ENCODE measurements at places on chromosomes 7 and 10.

DNA sequence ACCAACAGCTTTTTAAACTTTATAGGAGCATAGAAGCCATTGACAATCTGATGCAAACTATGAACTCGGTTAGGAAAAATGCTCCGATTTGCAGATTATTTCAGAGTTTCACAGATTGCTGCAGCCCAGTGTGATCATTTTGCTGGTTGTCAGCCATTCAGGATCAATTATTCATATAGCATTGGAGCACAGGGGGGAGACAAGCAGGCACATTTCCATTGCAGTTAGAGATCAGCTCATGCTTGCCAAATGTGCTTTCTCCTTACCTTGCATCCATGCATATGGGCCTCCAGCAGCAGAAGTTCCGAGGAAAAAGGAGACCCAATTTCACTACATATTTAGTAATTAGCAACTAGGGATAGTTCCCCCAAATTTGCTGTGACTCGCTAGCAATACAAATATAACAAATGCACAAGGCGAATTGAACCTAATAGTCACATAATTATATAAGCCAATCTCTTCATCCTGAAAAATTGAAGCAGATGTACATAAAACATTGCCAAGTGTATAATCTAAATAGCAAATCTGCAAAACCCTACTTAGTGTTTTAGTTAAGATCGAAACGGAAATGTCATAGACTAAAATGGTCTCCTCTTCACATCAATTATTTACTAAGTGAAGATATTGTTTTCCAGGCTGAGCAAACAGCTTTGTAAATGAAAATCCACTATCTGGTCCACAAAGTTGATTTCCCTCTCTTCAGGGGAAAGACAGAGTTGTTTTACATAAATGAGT, 49.5 kb upstream of the RSU1 start:
- DNase-seq, result no peak

- DNase-seq, result no peak
Observed at GRCh38 chr10:8138471-8138870, 84.0 kb downstream of the GATA3 start.

DNA sequence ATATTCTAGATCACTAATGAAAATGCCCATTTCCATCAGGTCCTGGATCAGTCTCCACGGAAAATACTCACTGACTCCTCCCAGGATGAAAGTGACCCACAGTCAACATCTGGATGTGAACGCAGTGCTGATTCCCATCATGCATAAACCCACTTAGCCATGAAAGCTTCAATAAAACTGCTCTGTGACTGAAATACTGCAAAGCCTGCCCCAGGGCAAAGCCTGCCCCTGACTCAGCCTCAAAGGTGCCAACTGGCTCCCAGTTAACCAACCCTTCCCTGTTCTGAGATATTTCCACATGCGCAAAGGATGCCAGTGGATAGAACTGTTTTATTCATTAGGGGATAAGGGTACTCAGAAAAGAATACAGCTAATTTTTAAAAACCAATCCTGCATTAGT, 24.0 kb downstream of the OSBPL3 start:
- DNase-seq, result no peak

DNA sequence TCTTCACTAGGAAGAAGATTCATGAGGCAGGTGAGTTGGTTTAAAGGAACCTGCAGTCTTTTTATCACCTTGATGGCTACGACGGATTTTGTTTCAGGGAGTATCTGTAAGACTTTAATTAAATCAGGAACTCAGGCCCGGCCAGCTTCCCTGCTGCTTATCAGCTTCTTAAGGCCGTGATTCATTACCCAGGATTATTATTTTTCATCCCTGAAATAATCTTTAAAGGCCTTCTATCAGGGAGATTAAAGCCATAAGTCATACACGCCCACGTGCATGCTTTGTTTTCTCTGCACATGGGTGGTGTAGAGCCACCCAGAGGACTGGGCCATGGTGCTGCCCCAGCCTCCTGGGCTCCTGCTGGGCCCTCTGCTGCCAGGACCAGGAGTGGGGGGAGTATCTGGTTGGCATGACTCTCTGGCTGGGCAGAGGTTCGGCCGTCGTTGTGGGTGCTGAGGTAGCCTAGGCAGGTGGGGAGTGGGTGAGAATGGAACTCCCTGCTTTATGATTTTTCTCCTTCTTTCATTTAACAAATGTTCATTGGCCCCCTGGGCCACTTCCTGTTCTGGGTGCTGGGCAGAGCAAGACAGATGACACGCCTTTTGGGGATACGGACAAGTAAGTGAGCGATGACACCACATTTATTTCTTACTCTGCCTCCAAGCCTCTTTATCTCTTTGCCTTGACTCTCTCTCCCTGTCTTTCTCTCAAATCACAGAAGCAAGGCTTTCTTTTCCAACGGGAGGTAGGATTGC, 39.0 kb upstream of the PCBD1 start:
- no peak for DNase-seq

GRCh38 chr10:53980210-53980609, 820.8 kb downstream of the PCDH15 start:
- no peak for DNase-seq

DNA sequence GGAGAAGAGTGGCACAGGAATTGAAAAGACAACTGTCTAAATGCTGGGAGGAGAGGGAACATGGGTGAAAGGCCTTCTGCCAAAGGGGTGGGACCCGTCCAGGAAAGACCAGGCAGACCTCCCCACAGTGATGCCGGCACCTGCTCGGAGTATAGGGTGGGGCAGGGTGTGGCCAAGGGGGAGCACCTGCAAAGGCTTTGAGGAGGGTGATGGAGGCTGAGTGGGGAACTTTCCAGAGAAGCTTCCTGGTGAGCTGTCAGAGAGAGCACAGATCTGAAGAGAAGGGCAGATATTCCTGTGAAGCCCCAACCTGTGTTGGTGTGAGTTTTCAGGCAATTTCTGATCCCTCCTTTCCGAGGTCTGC, 263.4 kb upstream of the GRB10 start:
- no peak for DNase-seq

GRCh38 chr10:30445711-30446110, 11.7 kb downstream of the MAP3K8 start:
- DNase-seq, result peak; percentile 47

DNA sequence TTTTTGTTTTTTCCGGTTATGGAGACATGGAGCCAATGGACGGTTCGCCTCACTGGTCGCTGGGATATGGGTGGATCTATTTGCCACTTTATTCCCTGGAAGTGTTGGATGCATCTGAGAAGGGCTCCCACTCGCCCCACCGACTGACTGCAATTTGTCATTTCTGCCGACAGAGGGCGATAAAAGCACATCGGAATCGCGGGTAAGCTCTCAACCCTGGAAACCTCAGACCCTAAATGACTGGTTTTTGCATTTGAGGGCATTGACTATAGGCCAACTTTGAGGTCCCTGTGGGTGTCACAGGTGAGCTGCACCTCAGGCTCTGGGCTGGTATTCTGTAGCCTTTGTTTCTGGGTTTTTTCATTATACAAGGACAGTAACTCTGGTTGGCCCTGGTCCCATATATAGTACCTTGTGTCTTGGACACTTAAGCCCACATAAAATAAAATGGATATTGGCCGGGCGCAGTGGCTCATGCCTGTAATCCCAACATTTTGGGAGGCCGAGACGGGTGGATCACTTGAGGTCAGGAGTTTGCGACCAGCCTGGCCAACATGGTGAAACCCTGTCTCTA, 11.9 kb upstream of the OPALIN start:
- peak; percentile 70 for DNase-seq

GRCh38 chr10:113958631-113959382, 84.9 kb upstream of the ADRB1 start:
- DNase-seq, result peak; percentile 87

GRCh38 chr10:92080244-92080643, 156.7 kb downstream of the BTAF1 start:
- no peak for DNase-seq

DNA sequence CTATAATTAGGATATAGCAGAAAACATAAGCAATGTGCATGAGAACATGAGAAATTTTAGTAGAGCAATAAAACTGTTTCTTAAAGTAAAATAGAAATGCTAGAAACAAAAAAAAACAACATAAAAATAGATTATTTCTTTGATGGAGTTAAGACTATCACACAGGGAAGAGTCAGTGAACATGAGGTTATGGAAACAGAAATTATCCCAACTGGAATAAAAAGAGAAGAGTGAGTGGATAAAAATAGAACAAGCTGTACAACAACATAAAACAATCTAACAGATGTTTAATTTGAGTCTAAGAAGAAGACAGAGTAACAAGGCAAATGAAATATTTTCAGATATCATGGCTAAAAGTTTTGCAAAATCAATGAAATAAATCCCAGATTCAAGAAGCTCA, 7.5 kb upstream of the OR6B1 start:
- DNase-seq, result no peak

GRCh38 chr7:49775065-49775948, 1.9 kb downstream of the VWC2 start:
- no peak for DNase-seq

GRCh38 chr10:104337985-104338735, at the start of gene ITPRIP:
ITPRIP (minus strand) TSS chr10:104338465; CDS start chr10:104316051, 22,414 bp downstream.
- DNase-seq, result peak; percentile 77

GRCh38 chr10:35304649-35305048, 31.7 kb upstream of the CCNY start:
- DNase-seq, result no peak

DNA sequence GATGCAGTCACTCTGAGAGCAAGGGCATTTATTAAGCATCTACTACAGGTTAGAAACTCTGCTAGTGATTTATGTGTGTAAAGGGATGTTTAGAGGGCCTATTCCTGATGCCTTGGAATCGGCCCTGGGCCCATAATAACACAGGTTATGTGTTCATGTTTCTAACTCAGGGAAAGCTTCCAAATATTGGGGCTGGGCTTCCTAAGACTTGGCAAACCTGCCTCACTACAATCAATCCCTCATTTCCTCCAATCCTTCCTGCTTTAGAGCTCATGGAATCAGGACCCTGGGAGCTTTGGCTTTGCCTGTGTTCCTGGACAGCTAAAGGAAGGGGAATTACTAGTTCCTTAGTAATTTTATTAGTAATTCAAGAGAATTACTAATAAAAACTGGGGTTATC, 148.8 kb downstream of the HIBADH start:
- DNase-seq, result no peak

- no peak for DNase-seq
Observed at GRCh38 chr10:103958996-103959395, 7.9 kb upstream of the SLK start.

DNA sequence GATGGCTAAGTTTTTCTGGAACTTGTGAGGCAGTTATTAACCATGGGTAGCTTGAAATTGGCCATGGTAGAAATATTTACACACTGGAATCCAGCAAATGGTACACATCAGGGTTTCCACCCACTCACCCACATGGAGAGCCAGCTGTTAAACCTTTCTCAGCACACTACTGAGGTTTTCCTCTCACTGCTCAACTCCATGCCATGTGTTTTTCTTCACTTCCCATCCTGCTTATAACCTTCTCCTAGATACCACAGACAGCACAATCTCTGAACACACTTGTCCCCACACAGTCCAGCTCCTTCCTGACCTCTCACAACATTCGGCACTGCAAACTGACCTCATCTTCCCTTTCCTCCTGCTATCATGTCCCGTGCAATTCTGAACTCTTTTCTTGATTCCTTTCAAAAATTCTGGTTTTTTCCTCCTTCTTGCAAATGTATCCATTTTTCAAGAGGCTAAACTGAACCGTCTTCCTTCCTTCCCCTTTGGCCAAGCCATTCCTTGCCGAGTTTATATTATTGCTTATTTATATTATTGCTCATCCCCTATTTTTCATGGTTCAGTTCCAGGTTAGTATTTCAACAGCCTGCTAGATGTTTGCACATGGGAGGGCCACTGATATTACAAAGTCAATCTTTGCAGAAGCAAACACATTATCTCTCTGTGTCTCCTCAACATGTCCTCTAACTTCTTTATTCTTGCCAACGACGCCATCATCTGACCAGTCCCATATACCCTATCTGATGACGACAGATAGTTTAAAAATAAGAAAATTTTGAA, 606.4 kb downstream of the SORCS1 start:
- DNase-seq, result no peak

DNA sequence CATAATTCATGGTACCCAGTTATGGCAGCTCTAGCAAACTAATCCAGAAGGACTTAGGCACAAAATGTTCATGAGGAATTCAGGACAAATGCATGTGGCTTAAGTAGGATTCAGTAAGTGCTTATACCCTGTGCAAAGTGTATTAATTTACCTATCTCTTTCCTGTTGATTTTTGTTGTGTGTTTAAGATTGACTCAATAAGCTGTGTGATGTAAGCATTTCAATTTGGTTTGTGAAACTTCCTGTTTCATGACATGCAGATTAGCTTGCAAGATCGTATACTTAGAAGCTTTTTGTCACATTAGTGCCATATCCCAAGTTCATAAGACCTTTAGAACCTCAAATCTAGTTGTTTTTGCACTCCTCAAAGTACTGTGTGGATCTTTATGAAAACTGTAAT, 416.7 kb downstream of the ARL4A start:
- no peak for DNase-seq

GRCh38 chr10:92810934-92811532, 37.3 kb upstream of the EXOC6 start:
- DNase-seq, result no peak

DNA sequence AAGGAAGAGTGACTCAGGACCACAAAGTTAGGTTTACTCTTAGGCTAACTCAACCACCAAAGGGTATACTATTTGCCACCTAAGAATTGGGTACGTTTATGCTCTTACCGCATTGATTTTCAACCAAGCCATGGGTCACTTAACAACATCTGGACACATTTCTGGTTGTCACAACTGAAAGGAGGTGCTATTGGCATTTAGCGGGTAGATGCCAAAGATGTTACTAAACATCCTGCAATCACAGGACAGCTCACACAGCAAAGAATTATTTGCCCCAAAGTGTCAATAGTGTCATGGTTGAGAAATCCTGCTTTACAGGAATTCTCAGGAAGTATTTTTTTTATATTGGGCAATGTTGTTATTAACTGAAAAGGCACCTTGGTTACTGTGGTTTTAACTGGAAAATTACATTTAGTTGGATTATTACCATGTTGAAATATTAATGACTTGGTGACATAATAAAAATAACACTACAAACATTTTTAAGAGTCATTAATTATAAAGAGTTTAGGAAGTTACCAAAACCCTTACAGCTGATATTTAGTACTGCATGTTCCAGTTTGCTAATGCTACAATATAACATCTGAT, 185.0 kb upstream of the TMEM196 start:
- DNase-seq, result peak; percentile 17

Data from AG08396 (cell line).